ENCODE measurements at places on chromosomes 1 and 21.

- DNase-seq, result no peak
Observed at GRCh38 chr1:31224068-31224467, 15.6 kb downstream of the NKAIN1 start.

GRCh38 chr1:75836528-75837100 is 39.9 kb downstream of the MSH4 start:
- no peak for DNase-seq

DNA sequence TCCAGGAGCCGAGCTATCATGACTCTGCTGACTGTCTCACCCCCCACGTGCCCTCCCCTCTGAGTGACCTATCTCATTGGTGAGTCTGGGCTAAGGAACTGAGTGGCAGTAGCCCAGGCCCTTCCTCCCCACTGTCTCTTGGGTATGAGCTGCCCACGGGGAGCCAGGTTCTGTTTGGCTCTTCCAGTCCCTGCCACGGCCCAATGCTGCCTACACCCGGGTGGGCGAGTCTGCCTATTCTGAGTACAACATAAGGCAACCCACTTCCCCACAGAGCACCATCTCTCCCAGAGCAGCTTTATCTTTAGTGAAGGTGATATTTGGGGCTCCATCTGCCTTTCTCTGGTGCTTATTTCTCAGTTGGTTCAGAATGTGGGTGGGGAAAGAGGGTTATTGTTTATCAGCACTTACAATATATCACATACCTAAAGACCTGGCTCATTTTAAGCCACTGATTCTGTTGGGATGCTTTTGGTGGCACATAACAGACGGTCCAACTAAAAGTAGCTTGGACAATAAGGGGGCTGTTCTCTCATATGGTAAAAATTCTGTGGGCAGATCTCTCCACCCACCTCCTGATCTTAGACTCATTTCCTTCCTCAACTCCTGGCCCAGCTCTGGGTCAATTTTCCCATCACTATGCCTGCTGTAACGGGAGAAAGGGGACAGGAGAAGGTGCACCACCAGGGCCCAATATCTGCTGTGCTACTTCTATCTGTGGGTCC is 27.7 kb upstream of the VWA5B1 start:
- no peak for DNase-seq

DNA sequence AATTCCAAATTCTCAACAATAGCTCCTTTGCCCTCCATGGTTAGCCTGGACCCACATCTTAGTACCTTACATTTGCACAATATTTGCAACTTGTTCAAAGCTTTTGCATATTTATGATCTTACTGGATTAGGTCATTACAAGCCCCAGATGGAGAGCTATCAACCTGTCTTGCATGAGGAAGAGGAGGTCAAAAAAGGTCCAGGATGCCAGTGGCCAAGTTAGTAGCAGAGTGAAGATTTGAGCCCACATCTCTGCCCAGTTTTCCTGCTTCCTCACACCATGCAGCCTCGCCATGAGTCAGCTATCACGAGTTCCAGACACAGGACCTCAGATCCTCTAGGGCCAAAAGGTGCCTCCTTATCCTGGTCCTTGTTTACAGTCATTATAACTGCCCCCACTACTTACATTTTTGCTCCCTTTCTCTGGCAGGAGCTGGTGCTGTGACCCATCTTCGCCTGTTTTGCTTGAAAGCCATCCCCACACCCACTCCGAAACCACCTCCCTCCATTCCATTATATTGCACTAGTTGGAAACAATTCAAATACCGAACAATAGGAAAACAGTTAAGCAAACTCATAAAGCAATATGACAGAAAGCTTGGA is 5.0 kb upstream of the AHCYL1 start:
- DNase-seq, result no peak

DNA sequence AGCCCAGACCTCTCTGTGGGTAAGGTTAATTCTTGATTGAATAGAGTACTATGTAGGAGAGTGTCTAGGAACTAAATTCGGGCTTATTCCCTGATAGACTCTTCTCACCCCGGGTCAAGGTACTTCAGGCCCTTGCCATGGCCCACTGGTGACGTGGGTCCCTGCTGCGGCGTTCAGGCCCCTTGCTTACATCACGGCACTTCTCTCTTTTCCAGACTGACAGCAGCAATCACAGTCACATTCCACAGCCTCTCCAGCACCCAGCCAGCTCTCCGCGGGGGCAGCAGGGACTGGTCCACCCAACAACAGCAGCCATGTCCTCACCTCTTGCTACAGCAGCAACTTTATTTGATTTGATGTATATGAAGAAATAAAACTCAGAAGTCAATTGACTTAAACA is 401.2 kb upstream of the VAMP3 start:
- no peak for DNase-seq

GRCh38 chr1:154870115-154870571 is at the start of gene KCNN3:
Gene KCNN3 (minus strand): TSS chr1:154870281. CDS start chr1:154869964, 317 bp downstream.
- no peak for DNase-seq

DNA sequence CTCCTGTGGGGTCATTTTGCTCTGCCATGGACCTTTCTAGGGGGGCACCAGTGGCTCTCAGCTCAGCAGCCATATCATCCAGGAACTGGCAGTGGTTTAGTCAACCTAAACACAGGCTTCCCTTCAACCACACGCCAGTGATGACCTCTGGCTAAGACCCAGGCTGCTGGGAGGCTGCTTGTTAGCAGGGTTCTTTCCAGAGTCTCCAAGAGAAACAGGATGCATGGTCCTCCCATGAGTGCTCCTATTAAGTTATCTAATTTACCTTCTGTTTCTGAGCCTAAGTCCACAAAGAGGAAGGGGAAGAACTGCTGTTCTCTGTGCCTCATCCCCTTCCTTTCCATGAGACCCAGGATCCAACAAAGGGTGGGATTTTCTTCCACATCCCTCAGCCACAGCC is 137.3 kb upstream of the PLXNA2 start:
- DNase-seq, result no peak

DNA sequence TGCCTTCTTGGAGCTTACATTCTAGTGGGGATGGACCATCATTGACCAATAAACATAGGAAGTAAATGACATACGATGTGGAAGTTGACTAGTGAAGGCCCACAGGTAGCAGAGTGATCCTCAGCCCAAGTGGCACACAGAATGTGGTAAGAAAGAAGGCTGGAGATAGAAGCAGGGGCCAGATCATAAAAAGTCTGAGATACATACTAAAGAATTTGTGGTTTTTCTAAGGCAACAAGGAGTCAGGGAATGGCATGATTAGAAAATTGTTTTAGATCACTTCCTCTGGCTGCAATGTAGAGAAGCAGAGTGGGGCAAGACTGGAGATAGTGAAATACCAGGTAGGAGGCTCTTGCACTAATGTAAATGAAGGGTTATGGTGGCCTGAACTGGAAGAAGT is 154.0 kb downstream of the VPS13D start:
- peak; percentile 47 for DNase-seq

- DNase-seq, result no peak
Observed at GRCh38 chr1:85244271-85245061, 15.0 kb downstream of the C1orf52 start.

- no peak for DNase-seq
Observed at GRCh38 chr1:182634306-182635072, 30.3 kb upstream of the RGS16 start.

- DNase-seq, result no peak
Observed at GRCh38 chr1:203465948-203466347, 9.7 kb upstream of the PRELP start.

GRCh38 chr1:176177764-176178163 is 29.3 kb downstream of the COP1 start:
- no peak for DNase-seq

DNA sequence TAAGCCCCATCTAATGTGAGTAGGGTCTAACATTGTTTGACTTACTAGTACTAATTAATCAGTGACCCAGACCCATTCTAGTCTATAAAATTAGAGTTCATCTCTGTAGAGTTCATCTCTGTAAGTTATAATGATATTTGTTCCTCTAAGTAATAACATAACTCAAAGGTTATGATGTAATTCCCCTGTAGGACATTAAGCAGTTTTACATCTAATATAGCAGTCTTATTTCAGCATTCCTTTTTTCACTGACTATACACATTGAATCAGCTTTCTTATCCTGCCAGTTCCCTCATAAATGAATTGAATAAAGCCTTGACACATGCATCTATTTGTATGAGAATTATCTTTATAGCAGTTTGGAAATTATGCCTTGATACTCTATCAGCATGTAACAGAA is 90.9 kb downstream of the SH3GLB1 start:
- no peak for DNase-seq

DNA sequence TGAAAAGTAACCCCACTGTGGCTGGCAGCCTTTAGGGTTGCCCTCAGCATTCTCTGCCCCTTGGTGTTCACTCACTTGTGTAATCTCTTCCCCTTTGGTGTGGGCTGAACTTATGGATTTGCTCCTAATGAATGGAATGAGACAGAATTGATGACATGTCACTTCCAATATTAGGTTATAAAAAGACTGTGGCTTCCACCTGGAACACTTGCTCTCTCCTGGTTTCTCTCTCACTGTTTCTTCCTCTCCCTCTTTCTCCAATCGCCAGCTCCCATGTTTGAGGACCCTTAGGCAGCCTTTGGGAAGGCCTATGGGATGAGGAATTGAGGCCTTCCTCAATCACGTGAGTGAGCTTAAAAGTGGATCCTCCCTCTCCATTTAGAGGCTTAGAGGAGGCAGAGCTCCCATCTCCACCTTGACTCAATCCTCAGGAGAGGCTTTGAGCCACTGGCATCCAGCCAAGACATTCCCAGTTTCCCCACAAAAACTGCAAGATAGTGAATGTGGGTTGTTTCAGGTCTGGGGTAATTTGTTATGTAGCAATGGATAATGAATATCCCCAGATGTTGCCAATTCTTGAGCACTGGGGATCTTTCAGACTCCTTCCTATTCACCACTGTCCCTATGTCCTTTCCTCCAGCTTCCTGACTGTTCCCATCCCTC is 95.5 kb upstream of the CD34 start:
- DNase-seq, result no peak

GRCh38 chr1:214143006-214143992 is 137.7 kb upstream of the SMYD2 start:
- DNase-seq, result no peak

GRCh38 chr1:228206582-228207351 is 1.1 kb upstream of the OBSCN start:
- DNase-seq, result no peak
